Glutamatergic neuron (in vitro differentiated cells): ENCODE measurements at places on chromosomes 6 and 20.
A peak's percentile ranks its signal among the peaks of the same experiment; 100 is the strongest.

- no peak for DNase-seq
Observed at GRCh38 chr20:51462566-51463276, 79.8 kb downstream of the NFATC2 start.

DNA sequence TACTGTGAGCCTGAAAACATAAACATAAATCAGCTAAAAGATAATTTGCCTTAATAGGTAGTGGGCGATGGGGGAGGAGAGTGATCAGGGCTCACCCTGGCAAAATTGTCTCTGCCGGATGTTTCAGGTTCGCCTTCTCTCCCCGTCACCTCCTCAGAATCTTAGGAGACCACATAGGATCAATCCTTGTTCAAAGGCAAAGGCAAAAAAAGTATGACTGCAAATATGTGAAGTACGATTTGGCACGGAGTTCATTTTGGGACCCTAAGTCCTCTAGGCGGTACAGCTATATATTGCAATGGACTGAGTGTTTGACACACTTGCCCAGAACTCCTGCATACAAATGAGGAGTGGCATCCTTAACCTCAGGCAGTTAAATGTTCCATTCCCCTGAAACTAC is 649.2 kb upstream of the FLRT3 start:
- no peak for DNase-seq

- DNase-seq = no peak
Observed at GRCh38 chr6:24743265-24743943, 24.4 kb upstream of the C6orf62 start.

DNA sequence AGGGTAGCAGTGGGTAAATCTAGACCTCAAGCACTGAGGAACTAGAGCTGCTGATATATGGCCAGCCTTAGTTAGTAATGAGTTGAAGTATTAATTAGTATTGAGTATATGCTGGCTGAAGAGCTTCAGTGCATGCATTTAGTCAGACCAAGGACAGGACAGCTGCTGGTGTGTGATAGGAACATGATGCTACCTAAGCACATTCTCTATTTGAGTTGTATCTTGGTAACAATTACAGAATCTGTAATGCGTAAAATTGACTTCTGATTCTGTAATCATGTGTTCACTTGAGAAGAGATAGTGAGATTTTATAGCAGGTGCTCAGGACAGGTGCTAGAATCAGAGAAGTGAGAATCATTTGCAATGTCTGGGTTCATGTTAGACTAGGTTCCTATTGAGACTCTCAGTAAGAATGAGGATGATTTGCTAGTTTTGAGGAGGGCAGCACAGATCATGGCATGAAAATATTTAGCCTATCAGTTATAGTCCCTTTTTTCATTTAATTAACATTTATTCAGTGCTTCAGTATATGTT is 369.4 kb upstream of the HS3ST5 start:
- no peak for DNase-seq

DNA sequence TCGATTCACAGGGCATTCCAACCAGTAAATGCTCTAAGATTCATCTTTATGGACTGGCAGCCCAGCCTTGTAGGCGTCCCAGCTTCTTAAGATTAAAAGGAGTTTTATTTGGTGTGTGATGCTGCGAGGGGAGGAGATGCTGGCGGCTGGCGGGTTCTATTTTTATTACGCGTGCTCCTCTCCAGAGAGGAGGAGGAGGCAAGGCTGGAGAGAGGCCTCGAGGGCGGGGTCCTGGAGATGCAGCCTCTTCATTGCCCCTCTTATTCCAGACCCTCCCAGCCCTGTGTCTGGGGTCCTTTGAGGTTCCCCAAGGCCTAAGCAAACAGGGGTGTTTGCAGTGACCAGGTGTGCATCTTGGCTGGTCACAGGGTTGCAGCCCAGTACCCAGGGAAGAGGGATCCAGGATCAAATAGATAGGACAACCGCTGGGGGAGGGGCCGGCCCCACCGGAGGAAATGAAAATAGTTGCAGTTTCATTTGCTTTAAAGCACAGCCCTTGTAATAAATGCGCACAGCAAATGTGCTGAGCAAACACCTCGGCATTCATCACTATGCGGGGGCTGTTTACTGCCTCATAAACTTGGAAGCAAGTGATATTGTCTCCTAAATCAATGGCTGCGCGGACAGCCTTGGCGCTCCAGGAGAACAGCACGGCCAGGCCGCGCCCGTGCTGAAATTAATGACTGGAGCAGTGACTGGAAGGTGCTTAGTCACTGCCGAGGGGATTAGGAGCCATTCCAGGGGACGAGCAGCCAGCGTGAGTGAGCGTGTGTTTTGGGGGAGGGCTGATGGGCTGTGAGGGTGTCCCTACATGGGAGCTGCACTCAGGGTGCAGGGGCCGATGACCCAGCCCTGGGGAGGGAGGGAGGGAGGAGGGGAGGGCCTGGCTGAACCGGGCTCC is 83.0 kb downstream of the TMEM242 start:
- DNase-seq = no peak

DNA sequence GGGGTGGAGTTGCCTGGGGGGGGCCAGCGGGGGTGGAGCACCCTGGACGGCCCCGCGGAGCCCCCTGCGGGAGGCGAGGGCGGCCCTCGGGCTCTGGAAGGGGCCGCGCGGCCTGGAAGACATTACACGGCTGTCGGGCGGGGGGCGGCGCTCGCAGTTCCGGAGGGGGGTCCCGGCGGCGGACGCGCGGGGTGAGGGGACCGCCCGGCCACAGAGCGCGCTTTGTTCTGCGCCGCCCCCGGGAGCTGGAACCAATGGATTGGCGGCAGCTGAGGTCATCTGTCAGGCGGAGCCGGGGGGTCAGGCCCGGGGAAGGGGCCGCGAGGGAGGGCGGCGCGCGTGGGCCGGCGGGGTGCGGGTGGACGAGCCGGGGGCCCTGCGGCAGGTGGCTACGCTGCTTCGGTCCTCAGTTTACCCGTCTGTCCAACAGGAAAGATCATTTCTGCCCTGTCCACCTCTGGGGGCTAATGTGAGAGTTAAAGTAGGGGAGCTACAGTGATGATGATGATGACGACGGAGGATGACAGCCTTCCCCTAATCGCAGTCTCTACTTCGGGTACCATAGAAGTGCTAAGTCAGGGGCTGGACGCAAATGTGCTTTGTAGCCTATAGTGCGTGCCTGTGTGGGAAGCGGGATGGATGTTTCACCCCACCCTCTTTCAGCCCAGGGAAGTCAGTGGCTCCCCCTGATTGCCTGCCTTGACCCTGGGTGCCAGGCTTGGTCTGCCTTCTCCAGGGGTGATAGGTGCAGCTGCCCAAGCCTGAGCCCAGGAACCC is 10.4 kb downstream of the SRXN1 start:
- DNase-seq = peak; percentile 84

- no peak for DNase-seq
Observed at GRCh38 chr6:89585154-89585553, 53.4 kb downstream of the LYRM2 start.

- DNase-seq = no peak
Observed at GRCh38 chr20:36974660-36975059, 23.2 kb upstream of the SAMHD1 start.

DNA sequence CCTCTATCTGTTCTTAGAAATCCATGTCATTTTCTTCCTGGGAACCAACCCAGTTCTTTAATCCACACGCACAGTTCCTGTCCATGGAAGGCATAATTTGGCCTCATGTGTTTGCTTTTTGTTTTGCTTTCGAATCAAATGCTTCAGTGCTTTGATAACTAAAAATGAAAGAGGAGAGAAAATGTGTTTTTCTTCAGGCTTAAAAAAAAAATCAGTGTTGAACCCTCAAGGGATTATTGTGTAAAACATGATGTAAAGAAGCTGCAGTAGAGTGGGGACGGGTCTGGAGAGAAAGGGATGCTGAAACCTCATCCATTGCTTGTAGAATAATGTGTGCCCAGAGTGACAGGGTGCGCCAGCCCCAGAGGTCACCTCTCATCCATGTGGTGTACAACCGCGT is 197.5 kb upstream of the JARID2 start:
- DNase-seq = no peak

- DNase-seq = no peak
Observed at GRCh38 chr6:69796073-69796641, 653 bp downstream of the LMBRD1 start.

GRCh38 chr6:113884011-113884410 is 26.9 kb downstream of the MARCKS start:
- DNase-seq = no peak

DNA sequence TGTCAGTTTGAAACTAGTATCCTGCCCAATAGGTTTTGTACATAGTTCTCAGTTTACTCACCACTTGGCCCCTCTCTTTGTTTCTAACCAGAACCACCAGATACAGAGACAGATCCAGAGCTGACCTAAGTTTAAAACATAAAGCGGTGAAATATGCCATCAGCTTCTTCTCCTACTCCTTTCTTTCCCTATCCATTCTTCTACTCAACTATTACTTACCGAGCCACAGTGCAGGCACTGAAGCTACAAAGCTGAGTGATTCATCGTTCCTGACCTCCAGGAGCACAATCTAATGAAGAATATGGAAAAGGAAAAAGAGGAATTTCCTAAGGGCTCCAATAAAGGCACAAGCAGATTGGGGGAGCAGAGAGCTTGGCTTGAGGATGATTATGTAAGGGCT is 286.0 kb downstream of the FOXC1 start:
- DNase-seq = no peak

GRCh38 chr6:17101422-17102257 is at the start of gene STMND1:
STMND1 (plus strand) TSS chr6:17102050; CDS start chr6:17102258, 208 bp downstream.
- peak; percentile 42 for DNase-seq

DNA sequence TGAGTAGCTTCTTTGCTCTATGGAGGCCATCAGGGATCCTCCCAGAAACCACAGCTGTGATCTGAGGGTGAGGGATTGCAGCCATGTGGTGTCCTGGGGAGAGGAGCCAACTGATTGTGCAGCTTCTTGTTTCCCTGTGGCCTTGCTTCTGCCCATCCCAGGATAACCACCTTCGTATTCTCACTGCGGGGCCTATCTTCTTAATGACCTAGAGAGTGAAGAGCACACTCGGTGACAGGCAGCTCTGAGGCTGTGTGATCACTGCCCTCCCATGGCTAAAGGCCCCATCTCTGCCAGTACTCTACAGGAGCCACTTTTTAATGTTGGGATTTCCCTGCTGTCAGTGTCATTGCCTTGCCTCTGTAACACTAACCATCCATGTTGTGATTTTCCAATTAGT is 5.3 kb upstream of the RAET1L start:
- no peak for DNase-seq

- DNase-seq = no peak
Observed at GRCh38 chr6:134828641-134829040, 121.3 kb downstream of the ALDH8A1 start.

- DNase-seq = no peak
Observed at GRCh38 chr6:3406362-3406821, 50.5 kb downstream of the SLC22A23 start.

DNA sequence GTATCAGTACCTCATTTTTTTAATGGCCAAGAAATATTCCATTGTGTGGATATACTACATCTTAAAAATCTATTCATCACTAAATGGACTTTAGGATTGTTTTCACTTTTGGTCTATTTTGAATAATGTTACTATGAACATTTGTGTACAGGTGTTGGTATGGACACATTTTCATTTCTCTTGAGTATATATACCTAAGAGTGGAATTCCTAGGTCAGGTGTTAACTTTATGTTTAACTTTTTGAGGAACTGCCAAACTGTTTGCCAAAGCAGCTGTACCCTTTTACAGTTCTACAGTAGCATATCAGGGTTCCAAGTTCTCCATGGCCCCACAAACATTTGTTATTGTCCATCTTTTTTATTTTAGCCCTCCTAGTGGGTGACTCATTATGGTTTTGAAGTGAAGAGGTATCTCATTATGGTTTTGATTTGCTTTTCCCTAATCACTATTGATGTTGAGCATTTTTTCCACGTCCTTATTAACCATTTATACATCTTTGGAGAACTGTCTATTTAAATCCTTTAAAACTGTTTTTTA is 28.2 kb downstream of the DSTN start:
- DNase-seq = no peak
